ENCODE measurements at places on chromosomes 13 and 19.

- DNase-seq: no peak
Observed at GRCh38 chr19:32168111-32168510, 177.3 kb upstream of the ZNF507 start.

DNA sequence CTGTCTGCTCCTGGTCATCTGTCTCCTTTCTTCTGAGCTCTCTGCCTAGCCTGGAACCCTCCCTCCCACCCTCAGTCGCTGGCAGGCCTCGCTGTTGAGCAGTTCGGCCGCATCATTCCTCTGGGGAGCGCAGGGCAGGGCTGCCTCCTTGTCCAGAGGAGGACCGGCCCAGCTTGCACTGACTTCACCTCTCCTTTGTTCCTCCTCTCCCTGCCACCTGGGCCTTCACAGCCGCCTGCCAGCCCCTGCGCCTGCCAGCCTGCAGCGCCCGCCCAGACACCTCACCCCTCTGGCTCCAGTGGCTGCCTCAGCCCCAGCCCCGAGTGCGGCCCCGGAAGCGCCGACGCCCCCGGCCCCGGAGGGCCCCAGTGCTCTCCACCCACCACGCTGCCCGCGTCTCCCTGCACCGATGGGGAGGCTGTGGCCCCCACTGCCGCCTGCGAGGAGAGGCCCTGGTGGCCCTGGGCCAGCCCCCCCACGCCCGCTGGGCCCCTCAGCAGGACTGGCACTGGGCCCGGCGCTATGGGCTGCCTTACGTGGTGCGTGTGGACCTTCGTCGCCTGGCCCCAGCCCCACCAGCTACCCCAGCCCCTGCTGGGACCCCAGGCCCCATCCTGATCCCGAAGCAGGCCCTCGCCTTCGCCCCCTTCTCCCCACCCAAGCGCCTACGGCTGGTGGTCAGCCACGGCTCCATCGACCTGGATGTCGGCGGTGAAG lies 7.2 kb downstream of the KMT5C start:
- no peak for DNase-seq

DNA sequence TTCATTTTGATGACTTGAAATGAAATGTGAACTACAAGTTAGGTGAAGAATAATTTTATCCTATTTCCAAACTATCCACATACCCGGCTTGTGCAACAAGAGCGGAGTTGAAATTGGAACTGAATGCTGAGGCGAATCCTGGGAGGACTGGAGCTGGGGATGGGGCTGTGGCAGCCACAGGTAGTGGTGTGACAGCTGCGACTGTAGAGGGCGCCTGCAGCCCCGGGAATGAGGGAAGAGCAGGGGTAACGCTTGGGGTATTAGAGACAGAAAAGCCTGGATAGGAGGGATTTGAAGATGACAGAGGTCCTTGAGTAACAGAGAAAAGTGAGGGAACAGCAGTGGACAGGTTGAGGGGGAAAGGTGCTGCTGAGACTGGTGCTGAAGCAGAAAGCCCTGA lies 22.0 kb upstream of the STOML3 start:
- DNase-seq: no peak

- no peak for DNase-seq
Observed at GRCh38 chr13:110445183-110445582, 116.3 kb downstream of the RAB20 start.

- DNase-seq: no peak
Observed at GRCh38 chr19:24074720-24075454, 12.1 kb upstream of the ZNF254 start.
